ENCODE measurements at places on chromosomes 1 and 21.
A peak's percentile ranks its signal among the peaks of the same experiment; 100 is the strongest.

- no peak for DNase-seq
These were observed 22.2 kb downstream of the SGIP1 start for GRCh38 chr1:66556161-66556611.

DNA sequence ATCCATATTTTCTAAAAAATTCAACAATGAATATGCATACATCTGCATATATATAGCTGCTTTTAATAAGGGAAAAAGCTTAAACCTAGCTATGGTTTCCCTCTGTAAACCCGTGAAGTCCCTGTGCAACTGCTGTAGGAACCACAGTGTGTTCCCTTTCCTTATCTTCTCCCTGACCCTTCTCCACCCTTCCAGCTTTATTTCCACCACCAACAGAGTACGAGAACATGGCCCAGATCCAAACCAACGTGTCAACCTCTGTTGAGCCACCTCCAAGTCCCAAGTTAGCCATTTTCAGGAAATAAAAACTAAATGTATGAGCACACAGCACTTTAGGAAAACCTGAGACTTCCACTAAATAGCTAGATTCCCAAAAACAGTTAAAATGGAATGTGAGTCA lies 20.3 kb downstream of the SUSD4 start:
- DNase-seq: peak; percentile 19

DNA sequence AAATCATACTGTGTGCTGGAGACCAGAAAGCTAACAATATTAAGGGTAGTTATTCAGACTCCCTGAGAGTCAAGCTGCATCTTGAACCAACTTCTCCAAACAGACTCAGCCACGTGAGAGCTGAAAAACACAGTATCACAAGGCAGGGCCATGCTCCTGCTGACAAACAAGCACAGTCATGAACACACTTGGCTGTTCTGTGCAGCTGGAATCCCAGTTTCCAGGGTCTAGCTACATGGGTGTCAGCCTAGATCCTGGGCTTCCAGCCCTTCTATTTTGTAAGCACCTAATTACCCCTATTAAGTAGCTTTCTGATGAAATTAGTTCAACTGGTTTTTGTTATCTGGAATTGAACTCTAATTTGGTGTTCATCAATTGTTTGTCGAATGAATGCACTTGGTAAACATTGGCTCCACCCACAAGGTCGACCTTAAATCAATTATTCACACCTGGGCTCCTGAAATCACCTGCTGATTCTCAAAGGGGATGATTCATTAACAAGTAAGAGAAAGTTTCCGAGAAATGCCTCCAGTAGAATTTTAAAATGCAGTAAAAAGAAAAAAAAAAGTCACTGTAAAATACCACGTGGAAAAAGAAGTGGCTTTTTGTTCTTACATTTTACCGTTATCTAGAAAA lies 179.3 kb downstream of the ZC3H11B start:
- no peak for DNase-seq

DNA sequence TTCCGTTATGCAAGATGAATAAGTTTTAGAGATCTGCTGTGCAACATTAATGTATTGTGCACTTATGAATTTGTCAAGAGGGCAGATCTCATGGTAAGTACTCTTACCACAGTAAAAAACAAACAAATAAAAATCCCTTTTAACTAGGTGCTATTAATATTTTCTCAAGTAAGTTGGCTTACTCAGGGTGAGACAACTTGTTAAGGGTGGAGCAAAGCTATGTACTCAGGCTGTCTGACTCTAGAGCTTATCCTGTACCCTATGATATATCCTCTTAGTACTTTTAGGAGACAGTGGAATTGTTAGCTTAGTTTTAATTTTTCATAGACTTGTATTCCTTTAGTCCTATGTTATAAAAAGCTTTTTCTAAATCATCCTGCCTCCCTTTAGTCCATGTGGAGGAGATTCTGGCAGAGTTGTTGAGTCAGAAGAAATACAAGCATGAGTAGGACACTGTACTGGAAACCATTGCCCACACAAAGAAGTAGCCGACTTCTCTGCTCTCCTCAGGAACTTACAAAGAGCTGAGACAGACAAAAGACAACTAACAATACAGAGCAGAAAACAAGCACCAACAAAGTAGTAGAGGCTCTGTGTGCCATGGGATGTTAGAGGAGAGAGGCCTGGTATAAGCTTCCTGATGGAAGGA lies 49.2 kb downstream of the S1PR1 start:
- no peak for DNase-seq

GRCh38 chr1:84570436-84571149 lies 3.6 kb downstream of the CTBS start:
- peak; percentile 59 for DNase-seq

GRCh38 chr1:201395936-201396335 lies 3.2 kb downstream of the LAD1 start:
- no peak for DNase-seq

- no peak for DNase-seq
These were observed 85.3 kb downstream of the MAP3K21 start for GRCh38 chr1:233412812-233413211.

- no peak for DNase-seq
These were observed 97.0 kb upstream of the FGGY start for GRCh38 chr1:59199719-59200376.

GRCh38 chr1:41347276-41347675 lies 14.0 kb upstream of the FOXO6 start:
- no peak for DNase-seq

DNA sequence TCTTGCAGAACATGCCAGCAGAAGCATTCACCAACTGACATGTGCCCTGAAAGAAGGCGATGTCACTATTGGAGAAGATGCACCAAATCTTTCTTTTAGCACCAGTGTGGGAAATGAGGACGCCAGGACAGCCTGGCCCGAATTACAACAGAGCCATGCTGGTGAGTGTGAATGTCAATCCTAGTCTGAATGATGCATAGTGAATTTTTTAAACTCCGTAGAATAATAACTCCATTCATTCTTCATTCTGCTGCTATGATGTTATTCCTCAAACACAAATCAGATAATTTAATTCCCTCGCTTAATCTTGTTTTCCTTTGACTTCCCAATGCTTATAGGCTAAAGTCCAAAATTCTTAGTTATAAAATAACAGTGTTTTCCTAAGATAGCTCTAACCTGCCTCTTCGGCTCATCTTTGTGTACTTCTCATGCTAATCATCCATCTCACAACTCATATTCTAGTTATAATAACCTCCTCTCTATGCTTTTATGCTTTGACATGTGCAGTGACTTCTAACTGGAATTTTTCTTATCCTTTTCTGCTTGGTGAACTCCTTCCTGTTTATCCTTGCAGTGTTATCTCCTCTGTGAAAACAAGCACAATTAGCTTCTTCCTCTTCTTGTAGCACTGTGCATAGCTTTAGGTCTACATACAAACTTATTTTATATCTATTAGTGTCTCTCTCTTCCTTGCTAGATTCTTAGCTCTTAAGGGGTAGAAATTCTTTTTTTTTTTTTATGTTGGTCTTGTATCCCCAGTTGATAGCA lies 14.4 kb downstream of the SDCCAG8 start:
- no peak for DNase-seq

GRCh38 chr1:186838380-186839040 lies 9.8 kb downstream of the PLA2G4A start:
- DNase-seq: no peak

DNA sequence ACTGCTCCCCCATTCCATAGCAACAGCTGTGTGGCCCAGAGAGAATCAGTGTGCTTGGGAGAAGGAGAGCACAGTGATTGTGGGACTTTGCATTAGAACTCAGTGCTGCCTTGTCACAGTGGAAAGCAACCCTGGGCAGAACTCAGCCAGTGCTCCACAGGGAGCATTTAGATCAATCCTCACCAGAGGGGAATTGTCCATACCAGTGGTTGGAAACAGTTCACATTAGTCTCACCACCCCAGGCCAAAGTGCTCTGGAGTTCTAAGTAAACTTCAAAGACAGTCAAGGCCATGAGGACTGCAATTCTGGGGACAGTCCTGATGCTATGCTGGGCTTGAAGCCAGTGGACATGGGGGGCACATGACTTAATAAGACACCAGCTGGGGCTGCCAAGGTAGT lies 12.9 kb upstream of the SMAP2 start:
- DNase-seq: no peak

DNA sequence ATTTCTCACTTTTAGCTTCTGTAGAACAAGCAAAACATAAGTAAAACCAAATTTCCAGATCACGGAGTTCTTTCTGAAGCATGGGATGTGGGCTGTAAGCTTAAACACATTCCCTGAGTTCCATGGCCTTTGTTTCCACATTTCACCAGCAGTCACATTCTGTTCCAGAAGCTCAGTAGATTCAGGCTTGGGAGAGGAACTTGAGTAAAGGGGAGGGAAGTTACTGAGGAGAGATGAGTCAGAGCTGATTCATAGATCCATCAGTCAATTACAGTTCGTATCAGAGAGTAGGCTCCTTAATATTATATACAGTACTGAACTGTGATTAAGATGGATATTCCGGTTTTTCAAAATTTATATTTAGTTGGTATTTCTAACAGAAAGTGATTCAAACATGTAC lies 614.3 kb downstream of the NCAM2 start:
- peak; percentile 88 for DNase-seq

DNA sequence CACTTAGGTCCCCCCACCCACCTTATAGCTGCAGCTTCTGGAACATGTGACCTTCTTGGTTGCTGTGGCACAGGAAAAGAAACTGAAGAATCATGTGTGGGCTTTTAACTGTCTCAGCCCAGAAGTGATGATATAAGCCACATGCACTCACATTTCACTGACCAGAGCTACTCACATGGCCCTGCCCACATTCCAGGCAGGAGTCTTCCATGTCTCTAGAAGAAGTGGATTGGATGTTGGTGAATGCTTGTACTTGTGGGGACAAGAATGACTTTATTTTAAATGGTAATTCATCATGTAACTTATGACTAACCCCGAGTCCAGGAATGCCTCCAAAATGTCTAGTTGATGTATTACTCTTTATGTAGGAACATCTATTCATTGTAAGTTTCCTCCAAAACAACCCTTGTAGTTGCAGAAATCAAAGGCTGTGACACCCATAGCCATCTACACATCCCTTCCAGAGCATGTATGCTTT lies 15.8 kb upstream of the CAMK1G start:
- peak; percentile 29 for DNase-seq

DNA sequence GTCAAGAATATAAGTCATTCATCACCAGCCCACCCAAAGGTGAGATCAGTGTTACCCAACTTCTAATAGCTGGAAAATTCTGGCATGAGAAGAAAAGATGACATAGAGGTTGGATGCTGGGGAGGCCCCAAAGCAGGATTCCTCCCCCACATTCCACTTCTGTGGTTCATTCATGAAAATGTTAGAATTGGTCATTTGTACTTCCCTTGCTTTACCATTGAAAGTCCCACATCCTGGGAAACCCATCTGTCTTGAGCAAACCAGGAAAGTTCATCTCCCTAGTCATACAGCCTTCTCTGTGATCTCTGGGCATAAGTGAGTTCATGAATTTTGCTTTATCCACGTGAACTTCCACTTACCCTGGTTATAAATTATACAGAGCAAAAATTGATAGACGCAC lies 66.8 kb downstream of the SERINC2 start:
- peak; percentile 19 for DNase-seq

DNA sequence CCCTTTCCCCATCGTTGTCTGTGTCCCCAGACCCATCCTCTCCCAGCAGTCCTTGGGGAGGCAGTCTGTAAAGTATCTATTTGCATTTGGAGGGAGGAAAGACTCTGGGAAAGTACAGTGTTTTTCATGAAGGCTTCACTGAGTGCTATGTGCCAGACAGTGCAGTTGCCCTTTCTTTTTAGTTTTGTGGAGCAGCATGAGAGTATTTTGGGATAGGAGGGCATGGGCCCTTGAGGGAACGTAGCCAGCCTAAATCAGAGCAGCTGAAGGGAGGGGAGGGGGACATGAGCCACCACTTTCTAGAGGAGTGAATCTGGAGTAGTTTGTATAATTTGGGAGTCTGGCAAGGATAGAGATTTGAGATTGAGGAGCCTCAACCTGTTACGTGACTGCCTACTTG lies 404.0 kb upstream of the KAZN start:
- no peak for DNase-seq

- DNase-seq: no peak
These were observed 429 bp downstream of the FCGR2A start for GRCh38 chr1:161505686-161506085.

- peak; percentile 13 for DNase-seq
These were observed 3.8 kb upstream of the PARS2 start for GRCh38 chr1:54768093-54768492.

DNA sequence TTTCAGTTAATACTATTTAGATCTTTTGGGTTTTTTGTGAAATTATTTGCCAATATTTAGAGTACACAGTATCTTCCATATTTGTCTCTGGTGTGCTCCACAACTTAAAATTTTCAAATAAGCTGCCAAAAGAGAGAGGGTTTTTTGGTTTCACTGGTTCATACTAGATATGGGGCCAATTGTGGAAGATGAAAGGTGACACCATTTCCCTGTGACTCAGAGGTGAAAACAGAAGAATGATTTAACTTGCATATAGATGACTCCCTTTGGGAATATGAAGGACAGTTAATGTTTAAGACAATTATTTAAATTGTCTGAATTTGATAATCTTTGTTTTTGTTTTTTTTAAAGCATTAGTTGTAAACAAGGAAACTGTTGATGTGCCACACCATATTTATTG lies 37.5 kb downstream of the IVNS1ABP start:
- no peak for DNase-seq

DNA sequence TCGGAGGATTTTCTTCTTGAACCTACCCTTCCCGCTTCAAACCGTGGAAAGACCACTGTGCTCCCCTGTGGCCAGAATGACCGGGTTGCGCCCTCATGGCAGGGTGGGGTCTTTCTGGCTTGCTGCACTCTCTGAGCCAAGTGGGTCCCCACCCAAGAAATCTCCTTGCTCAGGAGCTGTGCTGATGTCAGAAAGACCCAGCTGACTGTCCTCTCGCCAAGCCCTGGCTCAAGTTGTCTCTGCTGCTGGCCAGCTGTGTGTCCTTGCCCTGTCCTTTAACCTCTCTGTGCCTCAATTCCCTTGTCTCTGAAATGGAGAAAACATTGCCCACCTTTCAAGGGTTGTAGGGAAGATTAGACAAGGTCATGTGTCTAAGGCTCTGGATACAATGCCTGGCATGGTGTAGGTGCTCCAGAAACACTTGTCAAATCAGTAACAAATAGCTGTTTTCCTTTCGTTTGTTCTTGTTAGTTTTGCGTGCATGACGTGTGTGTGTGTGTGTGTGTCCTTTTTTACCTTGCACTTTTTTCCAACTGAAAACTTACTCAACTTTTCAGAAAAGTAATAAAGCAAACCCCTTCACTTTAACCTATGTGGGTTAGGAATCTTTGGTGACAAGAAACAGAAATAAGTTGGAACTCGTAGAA lies 41.1 kb upstream of the RPL11 start:
- no peak for DNase-seq

- DNase-seq: no peak
These were observed 200.7 kb upstream of the GRIK3 start for GRCh38 chr1:37234941-37235418.

DNA sequence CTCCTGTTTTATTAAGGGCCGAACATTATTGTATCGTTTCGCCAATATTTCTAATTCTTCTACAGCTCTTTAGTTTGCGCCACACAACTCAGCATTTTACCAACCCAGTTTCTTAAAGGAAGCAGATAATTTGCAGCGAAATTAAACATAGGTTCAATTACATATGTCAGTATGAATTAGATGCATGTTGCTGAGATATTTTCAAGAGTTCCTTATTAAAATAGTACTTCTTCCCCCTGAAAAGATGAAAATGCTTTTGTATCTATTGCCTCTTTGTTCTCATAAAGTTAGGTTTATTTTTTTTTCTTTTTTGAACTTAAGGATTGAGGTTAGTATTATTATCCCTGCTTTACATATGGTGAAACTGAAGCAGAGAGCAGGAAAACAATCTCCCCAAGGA lies 183.5 kb upstream of the C1orf105 start:
- DNase-seq: no peak

GRCh38 chr1:235021815-235022214 lies 106.8 kb downstream of the TOMM20 start:
- no peak for DNase-seq

Data from cardiac fibroblast (primary cell).